ENCODE measurements at places on chromosomes 4 and X.

GRCh38 chr4:70892086-70892769 lies 9.9 kb upstream of the MOB1B start:
- no peak for DNase-seq

GRCh38 chr4:188032170-188032569 lies 36.6 kb downstream of the ZFP42 start:
- DNase-seq: no peak

GRCh38 chrX:39721566-39722279 lies 376.0 kb downstream of the BCOR start:
- DNase-seq: no peak

DNA sequence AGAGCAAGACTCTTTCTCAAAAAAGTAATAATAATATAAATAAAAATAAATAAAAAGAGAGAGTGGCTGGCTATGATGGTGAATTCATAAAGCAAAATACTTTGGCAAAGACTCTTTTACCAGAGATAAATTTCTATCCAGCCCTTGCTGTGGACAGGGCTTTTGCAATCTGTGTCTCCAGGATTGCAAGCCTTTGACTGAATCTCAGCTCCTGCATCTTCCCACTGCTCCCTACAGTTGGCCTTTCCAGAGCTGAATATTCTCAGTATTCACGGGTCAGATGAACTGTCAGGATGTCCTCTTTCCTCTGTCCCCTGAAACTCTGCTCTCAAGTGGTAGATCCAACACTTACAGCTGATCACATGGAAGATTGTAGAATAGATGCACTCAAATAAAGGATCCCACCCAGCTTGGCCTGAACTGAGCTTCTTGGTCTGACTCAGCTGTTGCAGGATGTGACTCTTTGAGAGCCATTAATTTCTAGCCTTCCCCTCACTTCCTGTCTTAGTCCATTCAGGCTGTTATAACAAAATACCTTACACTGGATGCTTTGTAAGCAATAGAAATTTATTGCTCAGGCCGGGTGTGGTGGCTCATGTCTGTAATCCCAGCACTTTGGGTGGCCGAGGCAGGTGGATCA lies 123.4 kb upstream of the GUCY1A1 start:
- no peak for DNase-seq

GRCh38 chr4:45283352-45283751 lies 557.0 kb upstream of the GNPDA2 start:
- DNase-seq: no peak

- no peak for DNase-seq
Measured at GRCh38 chrX:153921511-153922446, 4.3 kb downstream of the ARHGAP4 start.

DNA sequence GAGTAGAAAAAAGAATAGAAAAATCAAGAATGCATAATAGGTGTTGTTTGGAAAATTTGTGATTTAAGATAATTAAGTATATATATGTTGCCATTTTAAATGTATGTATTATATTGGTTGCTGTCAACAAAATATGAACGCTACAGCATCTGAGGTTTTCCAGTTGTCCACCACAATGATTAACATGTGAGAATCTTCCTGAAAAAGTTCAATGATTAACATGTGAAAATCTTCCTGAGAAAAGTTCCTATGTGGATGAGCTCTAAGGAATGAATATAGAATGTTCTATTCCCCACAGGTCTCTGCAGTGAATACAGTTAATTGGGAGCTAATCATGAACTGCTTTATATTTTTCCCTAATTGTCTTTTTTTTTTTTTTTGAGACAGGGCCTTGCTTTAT lies 214.7 kb downstream of the CBR4 start:
- no peak for DNase-seq

- no peak for DNase-seq
Measured at GRCh38 chr4:158810487-158811215, 41.8 kb downstream of the FNIP2 start.

DNA sequence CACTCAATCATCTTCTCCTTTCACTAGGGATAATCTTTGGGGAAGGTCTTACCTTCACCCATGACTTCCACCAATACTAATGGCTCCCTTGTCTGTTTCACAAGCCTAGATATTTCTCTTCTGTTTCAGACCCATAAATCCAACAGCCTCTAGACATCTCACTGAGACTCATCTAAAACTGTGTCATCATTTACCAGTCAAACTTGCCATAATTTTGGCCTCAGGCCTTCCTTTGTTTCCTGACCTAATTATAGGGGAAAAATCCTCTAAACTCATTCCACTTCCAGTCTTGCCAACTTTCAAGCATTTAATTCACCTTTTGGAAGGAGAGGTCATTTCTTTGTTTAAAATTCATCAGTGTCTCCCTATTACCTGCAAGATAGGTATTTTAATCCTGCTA lies 181.0 kb upstream of the CNKSR2 start:
- no peak for DNase-seq

GRCh38 chrX:67619253-67619652 lies 75.4 kb downstream of the AR start:
- DNase-seq: no peak

GRCh38 chr4:188316391-188316790 lies 177.2 kb downstream of the TRIML1 start:
- no peak for DNase-seq

DNA sequence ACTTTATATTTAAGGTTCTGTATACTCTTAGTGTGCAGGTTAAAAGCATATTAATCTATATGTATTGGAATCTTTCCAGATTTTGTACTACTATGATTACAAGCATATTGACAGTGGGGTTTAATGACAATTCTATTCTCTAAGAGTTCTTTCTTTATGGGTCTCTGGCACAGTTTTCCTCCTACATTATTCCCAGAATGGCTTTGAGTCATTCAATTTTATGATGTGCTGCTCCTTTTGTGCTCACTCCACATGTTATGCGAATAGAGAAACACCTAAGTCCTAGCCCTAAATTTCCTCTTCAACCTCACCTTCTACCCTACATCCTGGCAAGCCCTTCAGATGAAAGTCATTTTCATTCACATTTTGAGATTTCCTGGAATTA lies 209.9 kb upstream of the DIAPH2 start:
- DNase-seq: no peak

DNA sequence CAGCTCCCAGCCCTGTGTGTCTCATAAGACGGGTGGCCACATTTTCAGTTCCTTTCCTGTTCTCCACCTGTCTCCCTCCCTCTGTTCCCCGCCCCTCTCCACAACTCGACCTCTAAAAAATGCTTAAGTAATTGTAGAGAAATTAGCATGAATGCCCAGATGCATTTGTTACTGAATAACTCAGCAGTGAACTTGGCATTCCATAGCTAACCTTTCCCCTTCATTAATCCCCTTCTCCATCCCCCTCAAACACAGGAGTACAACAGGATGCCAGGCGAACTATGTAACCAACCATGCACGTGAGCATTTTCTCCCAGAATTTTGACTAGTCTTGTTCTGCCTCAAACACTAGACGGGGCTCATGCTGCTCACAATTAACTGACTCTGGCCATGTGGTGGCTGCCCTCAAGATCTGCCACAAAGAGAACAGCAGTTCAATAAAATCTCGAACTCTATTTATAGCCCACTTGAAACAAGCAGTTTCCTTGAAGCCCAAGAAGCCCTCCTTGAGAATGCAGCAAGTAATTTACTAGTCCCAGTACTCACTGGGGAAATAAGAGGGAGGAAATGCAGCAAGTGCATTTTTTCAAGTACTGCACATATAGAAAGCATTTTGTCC lies 351.2 kb downstream of the ARHGAP24 start:
- DNase-seq: no peak

- DNase-seq: no peak
Measured at GRCh38 chrX:76202471-76202870, 29.6 kb downstream of the PBDC1 start.

GRCh38 chr4:52173470-52174045 lies 122.5 kb downstream of the SPATA18 start:
- DNase-seq: no peak

DNA sequence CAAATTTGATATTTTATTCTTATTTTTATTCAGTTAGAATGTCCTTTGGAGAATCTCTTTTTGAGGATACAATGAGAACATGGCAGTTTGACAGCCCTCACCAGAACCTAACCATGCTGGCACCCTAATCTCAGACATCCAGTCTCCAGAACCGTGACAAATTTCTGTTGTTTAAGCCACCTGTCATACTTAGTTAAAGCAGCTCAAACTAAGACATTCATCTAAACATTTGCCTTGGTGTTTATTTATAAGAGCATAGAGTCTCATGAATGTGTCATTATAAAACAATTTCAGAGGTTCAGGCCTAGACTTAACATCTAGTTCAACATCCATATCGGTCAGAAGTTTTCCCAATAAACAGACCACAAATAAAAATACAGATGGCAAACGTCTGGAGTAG lies 125.1 kb upstream of the FUNDC1 start:
- DNase-seq: no peak

- no peak for DNase-seq
Measured at GRCh38 chr4:112511093-112511802, 4.7 kb downstream of the NEUROG2 start.

DNA sequence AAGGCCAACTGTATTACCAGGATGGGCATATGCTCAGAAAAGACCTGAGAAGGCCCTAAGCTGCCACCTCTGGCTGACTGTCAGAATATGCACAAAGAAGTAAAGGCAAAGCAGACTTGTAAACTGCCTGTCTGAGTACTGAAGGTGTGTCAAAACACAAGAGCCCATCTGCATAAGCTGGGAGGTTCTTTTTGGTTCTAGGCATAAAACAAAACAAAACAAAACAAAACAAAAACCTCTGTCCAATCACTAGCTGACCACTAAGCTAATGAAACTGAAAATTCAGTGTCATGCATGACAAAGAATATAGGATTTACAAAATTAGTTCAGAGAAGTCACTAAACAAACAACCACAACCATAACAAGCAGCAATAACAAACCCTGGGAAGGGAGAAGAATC lies 20.6 kb downstream of the SH3D19 start:
- DNase-seq: no peak

- no peak for DNase-seq
Measured at GRCh38 chr4:24643774-24644520, 59.6 kb upstream of the DHX15 start.
